ENCODE measurements at places on chromosomes 4 and X.

DNA sequence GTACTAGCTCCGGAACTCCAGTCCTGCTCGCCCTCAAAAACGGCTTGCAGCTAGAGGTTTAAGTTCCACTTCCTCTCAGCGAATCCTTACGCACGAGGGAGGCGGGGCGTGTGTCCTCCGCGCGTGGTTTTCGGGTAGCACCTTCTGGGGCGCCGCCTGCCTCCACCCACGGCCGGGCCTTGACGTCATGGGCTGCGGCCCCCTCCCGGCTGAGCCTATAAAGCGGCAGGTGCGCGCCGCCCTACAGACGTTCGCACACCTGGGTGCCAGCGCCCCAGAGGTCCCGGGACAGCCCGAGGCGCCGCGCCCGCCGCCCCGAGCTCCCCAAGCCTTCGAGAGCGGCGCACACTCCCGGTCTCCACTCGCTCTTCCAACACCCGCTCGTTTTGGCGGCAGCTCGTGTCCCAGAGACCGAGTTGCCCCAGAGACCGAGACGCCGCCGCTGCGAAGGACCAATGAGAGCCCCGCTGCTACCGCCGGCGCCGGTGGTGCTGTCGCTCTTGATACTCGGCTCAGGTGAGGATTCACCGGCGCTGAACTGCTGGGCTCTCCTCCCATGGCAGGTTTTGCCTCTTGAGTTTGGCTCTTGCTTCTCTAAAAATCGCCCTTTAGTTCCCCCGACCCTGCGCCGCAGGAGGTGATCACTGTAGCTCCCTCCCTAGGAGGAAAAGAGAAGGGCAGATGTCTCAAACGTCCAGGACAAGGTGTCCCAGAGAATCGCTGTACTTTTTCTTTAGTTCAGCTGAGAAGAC, at the start of gene AREG:
Gene AREG, plus strand, starts transcription at position 246 of the 752 bp plus-strand sequence. Its CDS starts 210 bp downstream, at position 456.
- peak; percentile 67 for DNase-seq

GRCh38 chrX:10166731-10167151, 10.0 kb downstream of the CLCN4 start:
- no peak for DNase-seq

GRCh38 chr4:99811850-99812249, 4.8 kb upstream of the DAPP1 start:
- DNase-seq, result peak; percentile 45

DNA sequence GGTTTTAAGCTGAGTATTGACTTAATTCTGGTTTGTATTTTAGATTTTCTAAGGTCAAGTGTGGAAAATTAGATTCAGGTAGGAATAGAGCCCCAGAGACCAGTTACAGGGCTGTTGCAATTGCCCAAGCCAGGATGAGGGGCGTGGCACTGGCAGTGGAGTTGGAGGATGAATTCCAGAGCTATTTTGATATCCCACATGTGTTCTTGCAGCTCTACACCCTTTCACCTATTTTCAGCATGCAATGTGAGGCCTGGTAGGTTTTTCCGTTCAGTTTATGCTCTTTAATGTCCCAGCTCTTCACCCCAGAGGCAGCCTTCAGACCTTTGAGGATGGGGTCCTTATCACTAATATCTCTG, 17.9 kb upstream of the OGT start:
- DNase-seq, result no peak

GRCh38 chr4:108622828-108623227, 2.5 kb downstream of the RPL34 start:
- no peak for DNase-seq

DNA sequence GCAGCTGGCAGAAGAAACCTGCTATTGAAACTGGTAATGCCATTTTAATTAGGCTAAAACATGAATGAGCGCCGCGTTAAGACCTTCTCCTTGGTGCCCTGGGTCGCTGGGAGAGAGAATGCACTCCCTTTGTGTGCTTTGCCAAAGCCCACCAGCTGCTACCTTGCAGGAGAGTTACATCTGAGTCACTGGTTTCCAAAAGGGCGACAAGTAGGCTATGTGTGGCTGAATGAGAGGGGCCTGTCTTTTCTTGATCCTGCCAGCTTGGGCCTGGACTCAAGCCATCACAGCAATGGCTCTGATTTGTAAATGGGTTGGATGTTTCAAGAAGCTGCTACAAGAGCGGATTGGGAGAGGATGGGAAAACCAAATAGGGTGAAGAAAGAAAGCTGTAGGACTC, 81.5 kb downstream of the NHS start:
- no peak for DNase-seq

GRCh38 chr4:145231906-145232700, 51.7 kb upstream of the OTUD4 start:
- DNase-seq, result no peak

DNA sequence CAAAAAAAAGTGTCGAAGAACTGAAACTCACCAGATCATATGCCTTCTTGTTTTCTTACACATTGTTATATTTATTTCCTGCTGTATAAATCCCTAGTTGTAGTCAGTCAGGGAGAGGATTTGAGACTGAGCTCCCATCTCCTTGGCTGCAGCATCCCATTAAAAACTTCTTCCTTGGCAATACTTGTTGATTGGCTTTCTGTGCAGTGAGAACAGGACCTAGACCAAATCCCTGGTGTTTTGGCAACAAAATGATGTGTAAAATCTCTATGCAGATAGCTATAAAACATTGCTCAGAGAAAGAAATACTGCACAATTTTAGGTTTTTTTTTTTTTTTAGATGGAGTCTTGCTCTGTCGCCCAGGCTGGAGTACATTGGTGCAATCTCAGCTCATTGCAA, 47.9 kb downstream of the TRIML1 start:
- no peak for DNase-seq

- DNase-seq, result no peak
Observed at GRCh38 chr4:80999943-81000342, 30.6 kb upstream of the BMP3 start.

GRCh38 chr4:19301527-19301926, 950.2 kb upstream of the SLIT2 start:
- no peak for DNase-seq

- DNase-seq, result no peak
Observed at GRCh38 chrX:39816871-39817731, 280.7 kb downstream of the BCOR start.

- no peak for DNase-seq
Observed at GRCh38 chrX:113974881-113975280, 609.0 kb upstream of the HTR2C start.

DNA sequence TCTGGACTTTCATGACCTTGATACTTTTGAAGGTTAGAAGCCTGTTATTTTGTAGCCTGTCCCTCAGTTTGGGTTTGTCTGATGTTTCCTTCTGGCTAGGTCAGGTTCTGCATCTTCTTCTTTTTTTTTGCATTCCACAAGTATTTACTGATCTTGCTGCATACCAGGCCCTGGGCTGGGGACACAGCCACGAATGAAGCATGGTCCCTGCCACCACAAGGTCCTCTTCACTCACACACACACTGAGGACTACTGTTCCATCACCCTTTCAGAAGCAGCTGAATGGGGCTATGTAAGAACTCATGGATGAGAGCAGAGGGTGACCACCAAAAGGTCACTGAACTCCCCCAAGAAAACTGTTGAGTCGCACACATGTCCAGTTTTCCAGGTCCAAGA, 39.2 kb downstream of the USP11 start:
- no peak for DNase-seq

DNA sequence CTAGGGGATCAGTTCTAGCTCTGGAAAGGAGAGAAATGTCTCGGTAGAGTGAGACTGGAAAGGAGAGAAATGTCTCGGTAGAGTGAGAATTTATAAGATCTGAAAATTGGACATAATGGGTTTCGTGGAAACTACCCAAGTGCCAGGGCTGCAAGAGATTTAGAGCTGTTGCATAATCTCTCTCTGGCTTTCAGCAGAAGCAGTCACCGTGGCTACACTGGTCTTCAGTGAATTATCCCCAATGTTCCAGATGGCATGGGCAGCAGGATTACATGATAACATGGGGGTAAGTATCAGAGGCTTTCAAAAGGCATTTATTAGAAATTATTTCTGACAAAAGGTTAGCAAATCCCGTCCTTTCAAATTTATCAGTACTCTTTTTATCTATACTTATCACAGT, 435.5 kb downstream of the NKX6-1 start:
- DNase-seq, result no peak

- no peak for DNase-seq
Observed at GRCh38 chr4:145453163-145453520, 28.5 kb upstream of the SMAD1 start.

GRCh38 chr4:10639100-10639499, 45.5 kb downstream of the CLNK start:
- no peak for DNase-seq

GRCh38 chrX:101774340-101774739, 114.7 kb upstream of the ARMCX2 start:
- DNase-seq, result no peak

DNA sequence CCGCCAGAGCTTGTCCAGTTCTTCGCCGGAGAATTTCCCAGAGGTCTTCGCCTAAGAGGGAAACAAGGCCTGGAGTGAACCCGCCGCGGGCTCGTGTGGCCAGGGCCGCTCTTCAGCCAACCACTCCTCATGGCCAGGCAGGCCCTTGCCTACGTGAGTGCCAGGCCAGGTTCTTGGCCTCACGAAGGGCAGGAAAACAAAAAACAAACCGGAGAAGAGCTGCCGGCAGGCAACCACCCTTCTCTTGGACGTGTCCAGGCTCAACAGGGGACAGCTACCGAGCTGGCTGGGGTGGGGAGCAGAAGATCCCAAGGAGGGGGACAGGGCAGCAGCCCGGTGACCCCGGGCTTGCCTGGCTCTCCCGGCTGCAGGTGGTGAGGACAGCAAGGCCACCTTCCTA, 13.3 kb downstream of the LRPAP1 start:
- DNase-seq, result no peak

DNA sequence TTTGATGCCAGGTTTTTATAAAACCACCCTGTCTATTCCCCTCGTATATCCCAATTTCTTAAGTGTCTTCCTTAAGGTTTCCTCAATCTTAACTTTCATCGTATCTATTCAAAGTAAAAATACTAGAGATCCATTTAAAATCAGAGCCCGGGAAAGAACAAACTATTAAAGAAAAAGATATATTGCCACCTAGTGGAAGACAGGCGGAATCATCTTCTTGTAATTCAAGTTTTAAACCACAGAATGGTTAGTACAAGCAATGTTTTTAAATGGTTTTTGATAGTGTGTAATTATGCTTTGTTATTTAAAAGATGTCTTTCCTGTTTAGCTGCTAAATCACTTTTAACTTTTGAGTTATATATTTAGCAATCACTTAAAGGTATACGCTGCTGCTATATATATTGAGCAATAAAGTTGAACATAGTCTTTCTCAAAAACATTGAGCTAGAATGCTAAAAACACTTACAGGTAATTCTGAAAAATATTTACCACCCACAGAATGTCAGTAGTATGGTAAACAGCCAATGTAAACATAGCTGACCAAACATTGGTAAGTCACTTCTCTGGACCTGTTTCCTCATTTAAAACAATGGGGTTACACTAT, 18.2 kb downstream of the PRDM8 start:
- no peak for DNase-seq

- DNase-seq, result no peak
Observed at GRCh38 chr4:176013476-176014247, 52.0 kb upstream of the WDR17 start.

- no peak for DNase-seq
Observed at GRCh38 chr4:27242217-27242616, 381.6 kb downstream of the STIM2 start.

GRCh38 chrX:33974676-33975075, 157.4 kb downstream of the FAM47A start:
- DNase-seq, result no peak

DNA sequence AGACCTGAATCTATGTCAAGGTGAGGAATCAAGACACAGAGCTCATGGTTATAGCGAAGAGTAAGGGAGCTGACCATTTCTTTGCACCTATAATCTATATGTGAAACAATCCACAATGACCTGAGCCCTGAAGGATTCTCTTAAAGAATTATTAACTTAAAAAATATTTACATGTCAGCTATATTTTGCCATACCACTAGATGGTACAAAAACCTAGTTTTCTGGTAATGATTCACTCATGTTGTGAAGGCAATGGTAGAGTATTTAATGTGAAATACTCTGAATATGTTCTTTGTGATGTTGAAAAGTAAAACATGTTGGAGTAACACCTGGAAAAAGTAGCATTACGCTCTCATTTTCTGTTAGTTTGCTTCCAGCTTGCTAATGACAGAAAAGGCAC, 40.0 kb downstream of the VGLL1 start:
- DNase-seq, result no peak

DNA sequence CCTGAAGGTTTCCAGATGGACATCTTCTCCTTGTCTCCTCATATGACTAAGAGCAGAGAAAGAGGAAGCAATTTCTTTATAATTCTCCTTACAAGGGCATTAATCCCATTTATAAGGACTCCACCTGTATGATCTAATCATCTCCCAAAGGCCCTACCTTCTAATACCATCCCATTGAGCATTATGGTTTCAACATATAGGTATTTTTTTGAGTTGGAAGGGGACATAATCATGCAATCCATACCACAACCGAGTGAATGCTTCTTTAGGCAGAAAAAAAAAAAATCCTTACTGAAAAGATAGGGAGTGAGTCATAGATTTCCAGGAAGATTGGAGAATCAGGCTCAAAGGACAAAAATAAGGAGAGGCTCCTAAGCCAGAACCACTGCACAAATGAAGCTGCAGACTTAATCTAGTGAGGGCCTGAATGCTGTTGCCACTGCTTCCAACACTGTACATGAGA, 312.5 kb upstream of the HS3ST1 start:
- no peak for DNase-seq

GRCh38 chr4:138707746-138708677, 307.6 kb upstream of the NOCT start:
- DNase-seq, result no peak

GRCh38 chrX:134653835-134654234, 4.4 kb downstream of the PLAC1 start:
- no peak for DNase-seq

DNA sequence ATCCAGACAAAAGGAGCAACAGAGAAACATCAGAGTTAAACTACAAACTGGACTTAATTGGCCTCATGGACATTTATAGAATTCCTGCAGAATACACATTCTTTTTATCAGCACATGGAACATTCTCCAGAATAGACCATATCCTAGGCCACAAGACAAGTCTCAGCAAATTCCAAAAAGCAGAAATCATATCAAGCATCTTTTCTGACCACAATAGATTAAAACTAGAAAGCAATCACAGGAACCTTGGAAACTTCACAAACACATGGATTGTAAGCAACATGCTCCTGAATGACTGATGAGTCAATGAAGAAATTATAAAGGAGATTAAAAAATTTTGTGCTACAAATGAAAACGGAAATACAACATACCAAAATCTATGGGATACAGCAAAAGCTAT, 526.7 kb downstream of the PCDH7 start:
- DNase-seq, result no peak

GRCh38 chr4:47668810-47669408, 169.0 kb downstream of the CORIN start:
- DNase-seq, result peak; percentile 2

DNA sequence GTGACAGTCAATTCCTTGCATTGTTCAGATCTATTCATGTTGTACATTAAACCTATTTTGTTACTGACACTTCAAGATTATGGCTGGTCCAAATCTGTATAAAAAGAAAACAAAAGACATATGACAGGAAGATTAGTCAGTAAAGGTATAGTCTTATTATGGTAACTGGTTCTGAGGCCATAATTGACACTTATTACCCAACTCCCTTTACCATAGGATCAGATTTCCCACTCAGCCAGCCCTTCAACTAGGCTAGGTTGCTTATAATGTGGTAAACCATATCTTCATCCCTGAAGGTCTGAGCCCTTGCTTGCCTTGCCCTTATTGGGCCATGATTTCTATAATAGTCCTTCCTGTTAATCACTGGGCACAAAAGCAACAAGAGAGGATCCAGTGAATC, 289.6 kb downstream of the CXXC4 start:
- DNase-seq, result no peak

Measured in stimulated activated CD4-positive, alpha-beta T cell treated with anti-CD3 and anti-CD28 coated beads, Interleukin-15, amount 100 ng/mL, for 48 hours (primary cell).